ENCODE measurements at places on chromosomes 7 and 10.

- no peak for DNase-seq
Measured at GRCh38 chr10:33921970-33922605, 587.6 kb upstream of the NRP1 start.

DNA sequence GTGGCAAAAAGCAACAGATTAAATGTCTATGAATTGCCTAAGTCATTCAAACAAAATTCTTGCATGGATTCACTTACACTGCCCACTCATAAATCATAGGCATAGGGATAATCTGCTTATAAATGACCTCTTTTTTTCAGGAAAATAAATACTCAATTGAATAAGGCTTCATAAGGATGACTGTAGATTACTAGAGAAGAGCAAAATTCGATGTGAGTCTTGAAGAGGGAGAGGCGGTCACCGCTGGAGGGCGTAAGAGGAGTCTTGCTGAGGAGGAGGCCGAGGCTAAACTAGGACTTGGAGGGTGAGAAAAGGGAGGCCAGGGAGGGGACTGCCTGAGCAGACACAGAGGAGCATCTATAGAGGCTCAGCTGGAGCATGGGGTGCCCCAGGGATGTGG lies 135.4 kb upstream of the RSU1 start:
- no peak for DNase-seq

- DNase-seq: no peak
Measured at GRCh38 chr7:67348171-67348570, 351.5 kb downstream of the TYW1 start.

- no peak for DNase-seq
Measured at GRCh38 chr10:114743521-114744231, 77.9 kb upstream of the FHIP2A start.

DNA sequence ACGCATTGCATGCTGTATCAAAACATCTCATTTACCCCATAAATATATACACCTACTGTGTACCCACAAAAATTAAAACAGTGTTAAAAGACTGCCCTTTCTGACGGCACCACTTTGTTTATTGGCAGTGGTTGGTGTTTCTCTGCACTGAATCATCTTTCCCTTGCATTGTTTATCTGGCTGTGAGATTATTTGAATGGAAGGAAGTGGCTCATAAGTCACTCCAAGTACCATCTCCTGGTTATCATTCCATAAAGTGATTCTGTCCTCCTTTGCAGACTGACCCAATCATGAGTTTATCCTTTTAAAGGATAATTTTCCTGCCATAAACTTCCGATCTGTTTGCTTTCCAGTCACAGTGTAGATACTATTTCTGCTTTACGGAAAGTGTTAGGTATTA lies 183.8 kb downstream of the CAMK1D start:
- DNase-seq: no peak

Measured in SHP77 (cell line).